Ovary (tissue), 10 donors: ENCODE measurements at places on chromosomes 2 and 18.

GRCh38 chr18:45161850-45162249 lies 453.4 kb upstream of the SLC14A2 start:
- no peak for DNase-seq

- DNase-seq, result no peak
Observed at GRCh38 chr18:53991202-53991601, 233.3 kb downstream of the MBD2 start.

- no peak for DNase-seq
Observed at GRCh38 chr2:149858901-149859634, 271.5 kb upstream of the MMADHC start.

DNA sequence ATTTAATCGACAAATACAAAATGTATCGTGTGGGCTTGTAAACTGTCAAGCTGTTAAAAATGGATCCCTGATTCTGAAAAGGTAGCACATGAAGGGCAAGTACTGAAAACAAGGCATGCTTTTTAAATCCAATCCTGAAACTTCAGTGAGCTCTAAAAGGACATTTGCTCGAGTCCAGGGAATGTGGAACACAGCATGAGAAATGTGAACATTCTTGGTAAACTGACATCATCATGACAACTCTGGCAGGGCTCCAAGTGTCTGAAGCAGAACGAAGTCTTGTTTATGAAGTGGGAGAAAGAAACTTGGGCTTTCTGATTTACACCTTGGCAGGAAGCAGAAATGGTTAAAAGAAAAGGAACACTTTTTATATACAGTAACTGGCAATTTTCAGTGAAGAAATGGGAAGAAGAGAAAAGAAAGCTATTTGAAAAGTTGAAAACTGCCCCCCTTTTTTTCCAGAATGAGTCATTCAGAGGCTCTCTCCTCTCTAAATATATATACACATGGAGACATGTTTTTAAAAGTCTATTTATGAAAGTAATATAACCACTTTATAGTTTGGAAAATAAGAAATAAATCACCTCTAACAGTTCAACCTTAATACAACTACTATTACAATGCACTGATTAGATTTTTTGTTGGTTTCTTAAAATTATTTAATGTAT lies 120.8 kb downstream of the GAREM1 start:
- peak; percentile 76 for DNase-seq

DNA sequence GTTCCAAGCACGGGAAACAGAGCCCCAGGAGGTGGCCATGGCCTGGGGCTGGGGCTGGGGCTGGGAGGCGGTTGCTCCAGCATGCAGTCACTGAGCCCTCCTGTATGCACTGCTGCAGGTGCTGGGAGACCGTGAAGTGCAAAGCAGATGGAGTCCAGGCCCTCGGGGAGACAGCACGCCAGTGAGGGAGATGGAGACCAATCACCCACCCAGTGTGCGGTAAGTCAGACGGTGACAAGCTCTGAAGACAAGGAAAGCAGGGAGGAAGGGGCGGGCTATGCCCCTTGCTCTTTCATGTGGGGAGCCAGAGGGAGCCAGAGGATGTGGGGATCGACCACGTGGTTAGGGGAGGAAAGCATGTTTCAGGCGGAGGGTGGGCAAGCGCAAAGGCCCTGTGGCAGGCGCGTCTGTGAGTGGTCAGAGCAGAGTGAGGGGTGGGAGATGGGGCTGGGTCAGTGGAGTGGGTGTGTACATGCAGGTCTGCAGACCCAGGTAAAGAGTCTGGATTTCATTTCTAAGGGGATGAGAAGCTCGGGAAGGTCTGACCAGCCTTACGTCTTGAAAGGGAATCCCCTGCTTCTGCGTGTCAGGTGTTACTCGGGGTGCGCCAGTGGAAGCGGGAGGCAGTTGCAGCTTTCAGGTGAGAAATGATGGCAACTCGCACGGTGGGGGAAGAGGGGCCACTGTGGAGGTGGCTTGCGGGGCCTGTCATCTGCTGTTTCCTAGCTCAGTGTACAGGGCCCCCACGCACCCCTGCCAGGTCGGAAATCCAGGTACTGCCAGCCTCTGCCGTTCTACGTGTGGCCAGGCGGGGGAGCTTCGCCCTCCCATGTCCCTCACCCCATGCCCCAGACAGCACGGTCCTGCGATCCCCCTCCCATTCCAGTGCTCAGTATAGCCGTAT lies 19.4 kb downstream of the RRM2 start:
- no peak for DNase-seq

DNA sequence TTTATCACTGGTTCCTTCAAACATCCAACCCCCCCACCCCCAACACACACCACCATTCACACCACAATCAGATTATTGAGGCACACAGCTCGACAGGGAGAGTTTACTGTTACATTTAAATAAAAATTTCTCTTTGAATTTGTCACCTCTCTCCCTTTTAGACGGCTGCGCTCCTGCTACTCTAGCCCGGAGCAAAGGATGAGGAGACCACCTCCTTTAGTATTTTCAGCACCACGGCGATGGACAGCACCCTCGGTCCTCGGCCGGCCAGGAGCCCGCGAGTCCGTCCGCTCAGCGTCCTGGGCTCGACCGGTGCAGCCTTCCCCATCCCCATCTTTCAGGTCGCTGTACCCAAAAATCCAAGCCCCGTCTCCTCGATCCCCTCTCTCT lies 892 bp downstream of the CELF4 start:
- peak; percentile 41 for DNase-seq

DNA sequence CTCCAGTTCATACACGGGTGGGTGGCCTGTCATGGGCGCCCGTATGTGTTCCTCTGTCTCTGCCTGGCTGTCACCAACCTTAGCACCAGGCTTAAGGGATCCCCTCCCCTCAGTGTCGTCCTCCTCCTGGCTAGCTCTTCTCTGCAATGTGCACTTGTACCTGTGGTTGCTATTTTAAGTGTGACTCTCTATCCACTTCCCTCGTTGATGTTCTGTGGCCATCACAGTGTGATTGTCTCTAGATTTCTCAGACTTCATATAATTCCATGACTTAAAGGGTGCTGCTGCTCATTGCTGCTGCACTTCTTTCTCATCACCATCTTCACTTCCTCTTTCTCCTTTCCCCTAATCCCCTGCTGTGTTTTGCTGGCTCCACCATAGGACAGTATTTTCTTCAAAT lies 143.4 kb downstream of the EML6 start:
- DNase-seq, result no peak

DNA sequence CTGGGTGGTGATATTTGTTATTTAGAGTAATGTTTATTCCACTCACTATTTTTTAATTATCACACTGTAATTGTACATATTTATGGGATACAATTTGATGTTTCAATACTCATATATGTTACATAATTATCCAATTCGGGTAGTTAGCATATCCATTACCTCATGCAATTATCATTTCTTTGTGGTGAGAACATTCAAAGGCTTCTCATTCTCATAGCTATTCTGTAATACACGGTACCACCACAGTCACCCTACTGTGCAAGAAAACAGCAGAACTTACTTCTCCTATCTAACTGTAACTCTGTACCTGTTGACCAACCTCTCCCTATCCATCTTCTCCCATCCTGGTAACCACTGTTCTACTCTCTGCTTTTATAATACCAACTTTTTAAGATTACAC lies 4.6 kb downstream of the TBC1D8 start:
- DNase-seq, result no peak

GRCh38 chr18:48274301-48274700 lies 134.9 kb downstream of the ZBTB7C start:
- DNase-seq, result no peak

- no peak for DNase-seq
Observed at GRCh38 chr18:55544014-55544413, 44.0 kb downstream of the TCF4 start.

DNA sequence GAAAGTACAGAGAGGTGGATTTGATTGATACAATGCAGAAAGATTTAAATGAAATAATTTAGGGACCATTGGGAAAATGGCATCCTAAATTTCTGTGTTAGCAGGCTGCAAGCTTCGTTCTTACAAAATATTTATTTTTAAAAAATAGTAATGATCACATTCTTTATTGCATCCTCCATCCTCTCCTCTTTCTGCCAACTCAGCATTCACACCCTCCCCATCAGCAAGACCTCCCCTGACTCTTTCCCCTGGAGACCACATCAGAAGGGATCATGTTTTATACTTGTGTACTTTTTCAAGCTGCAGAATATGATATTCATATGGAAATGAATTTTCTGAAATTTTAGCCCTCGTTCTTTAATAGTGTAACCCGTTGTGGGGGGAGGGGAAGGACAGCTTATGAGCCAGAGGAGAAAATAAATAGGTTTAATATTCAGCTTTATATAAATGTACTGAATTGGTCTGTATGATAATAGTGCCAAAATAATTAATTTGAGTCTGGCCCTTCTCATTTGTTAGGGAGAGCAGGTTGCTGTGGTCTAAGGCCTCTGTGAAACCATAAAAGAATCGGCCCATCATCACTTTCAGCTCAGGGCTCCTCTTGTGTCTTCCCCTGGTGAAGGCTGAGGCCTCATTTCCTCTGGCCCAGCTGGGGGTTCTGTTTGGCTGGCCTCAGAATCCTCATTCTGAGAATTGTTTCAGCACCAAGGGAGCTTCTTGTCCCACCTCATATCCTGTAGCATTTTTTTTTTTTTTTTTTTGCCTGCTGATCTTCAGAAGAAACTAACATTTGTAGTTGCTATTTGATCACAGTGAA lies 330.8 kb downstream of the TXNL1 start:
- DNase-seq, result no peak

DNA sequence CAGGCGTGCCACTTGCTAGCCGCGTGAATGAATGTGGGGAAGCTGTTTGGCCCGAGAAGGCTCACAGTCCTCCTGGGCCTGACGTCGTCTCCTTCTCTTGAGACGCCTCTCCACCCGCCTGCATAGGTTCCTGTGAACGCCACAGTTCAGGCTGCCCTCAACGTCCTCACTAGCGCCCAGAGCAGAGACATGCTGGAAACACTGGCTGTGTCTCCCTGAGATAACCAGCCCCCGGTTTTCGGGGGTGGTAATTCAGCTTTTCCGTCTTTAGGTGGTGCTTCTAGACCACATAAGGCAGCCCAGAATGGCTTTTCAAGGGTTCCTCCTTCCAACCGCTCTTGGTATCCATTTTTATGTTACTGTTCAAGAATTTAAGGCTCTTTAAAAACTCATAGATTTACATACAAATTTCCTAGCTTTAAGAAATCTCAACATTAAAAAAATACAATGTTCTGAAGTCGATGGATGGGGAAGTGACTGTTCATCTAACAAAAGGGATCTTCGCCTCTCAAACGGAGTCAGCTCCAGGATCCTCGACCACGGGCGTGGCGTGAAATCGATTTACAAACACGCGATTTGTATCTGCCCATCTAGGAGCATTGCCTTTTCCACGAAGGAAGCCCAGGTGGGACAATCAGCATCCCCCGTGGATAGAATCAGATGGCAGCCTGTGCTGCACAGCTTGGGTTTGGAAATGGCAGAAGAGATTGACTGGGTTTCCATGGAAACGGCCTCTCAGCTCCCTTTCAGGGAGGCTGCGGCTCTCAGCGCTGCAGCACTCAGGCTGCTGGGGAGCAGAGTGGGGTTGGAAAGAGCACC lies 110.6 kb upstream of the PXDN start:
- no peak for DNase-seq

- no peak for DNase-seq
Observed at GRCh38 chr2:71685941-71686611, 232.7 kb downstream of the DYSF start.

DNA sequence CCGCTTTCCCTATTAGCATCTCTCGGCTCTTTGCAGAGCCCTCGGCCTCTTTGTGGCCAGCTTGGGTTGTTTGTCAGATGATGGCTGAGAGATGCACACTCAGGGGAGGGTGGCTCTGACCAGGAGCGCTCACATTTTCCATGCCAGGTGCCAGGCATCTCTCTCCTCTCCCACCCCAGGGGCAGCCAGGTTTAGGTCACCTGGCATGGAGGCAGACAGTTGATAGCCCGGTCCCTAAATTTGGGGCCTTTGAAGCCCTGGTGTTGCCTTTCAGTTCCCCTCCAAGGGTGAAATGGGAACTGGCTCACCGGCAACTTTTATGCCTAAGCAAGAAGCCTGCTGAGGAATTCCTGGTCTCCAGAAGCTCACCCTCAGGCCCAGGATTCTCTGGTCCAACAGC lies 19.1 kb downstream of the LBH start:
- no peak for DNase-seq
